ENCODE measurements at places on chromosomes 7 and 10. TPM values are rescaled to one million over a fixed set of nuclear protein-coding genes. Genes with fewer than 3 reads are reported as not detected.

Gene SLC25A40
- 11.2 TPM for total RNA-seq

Gene DLX5
- total RNA-seq = not detected

Gene TCERG1L
- not detected for total RNA-seq

Gene ACBD7
- not detected for total RNA-seq

Gene FBXO24
- total RNA-seq = 0.32 TPM

Gene FAM131B
- 1.0 TPM for total RNA-seq

Gene BEND7
- 22.0 TPM for total RNA-seq

Gene CCDC6
- 16.2 TPM for total RNA-seq

Gene HSPA12A
- 8.3 TPM for total RNA-seq

Gene SNCG
- total RNA-seq = 11.9 TPM

Gene AZGP1
- 0.82 TPM for total RNA-seq

Gene ACSL5
- 3.6 TPM for total RNA-seq
